Stomach (tissue), 19 donors: ENCODE measurements at places on chromosomes 2 and 18. TPM values are rescaled to one million over a fixed set of nuclear protein-coding genes. Genes with fewer than 3 reads are reported as not detected.

DNA sequence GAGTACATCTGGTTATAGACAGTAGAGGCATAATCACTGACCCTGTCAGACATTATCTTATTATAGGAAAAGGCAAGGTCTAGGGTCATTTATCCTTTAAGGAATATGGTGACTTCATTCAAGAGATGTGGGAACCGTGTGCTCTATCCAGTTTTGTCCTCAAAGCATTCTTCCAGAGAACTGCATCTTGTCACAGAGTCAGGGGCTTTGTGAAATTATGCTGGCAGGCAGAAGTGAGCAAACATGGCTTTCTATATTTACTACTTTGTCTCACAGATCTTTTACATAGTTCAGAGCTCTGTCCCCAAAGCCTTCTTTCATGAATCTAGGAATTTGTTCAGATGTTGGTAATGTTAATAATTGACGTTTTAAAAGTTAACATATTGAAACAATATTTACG lies 177.4 kb downstream of the ASXL3 start:
- no peak for DNase-seq

DNA sequence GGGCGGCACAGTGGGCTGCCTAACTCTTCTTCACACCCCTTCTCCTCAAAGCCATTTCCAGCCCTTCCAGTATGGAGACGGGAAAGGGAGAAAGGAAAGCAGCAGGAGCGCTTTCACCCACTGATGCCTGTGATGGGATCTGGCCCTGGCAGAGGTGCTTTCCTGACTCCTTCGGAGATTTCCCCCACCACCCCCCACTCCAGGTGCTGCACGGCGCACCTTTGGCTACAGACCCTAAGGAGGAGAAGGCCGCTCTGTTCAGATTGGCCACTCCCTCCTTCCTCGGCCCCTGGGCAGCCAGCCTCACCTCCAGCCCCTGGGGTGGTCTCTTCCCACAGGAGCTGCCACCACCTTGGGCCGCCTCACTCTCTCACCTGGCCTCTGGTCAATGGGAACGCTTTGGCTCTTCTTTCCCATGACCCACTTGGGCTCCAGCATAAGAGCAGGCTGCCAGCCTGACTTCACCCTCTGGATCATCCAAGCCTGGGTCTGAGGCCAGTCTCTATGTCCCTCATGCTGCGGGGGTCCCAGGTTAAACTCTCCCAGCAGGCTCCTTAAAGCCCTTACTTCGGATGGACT lies 18.4 kb upstream of the MAL start:
- no peak for DNase-seq

DNA sequence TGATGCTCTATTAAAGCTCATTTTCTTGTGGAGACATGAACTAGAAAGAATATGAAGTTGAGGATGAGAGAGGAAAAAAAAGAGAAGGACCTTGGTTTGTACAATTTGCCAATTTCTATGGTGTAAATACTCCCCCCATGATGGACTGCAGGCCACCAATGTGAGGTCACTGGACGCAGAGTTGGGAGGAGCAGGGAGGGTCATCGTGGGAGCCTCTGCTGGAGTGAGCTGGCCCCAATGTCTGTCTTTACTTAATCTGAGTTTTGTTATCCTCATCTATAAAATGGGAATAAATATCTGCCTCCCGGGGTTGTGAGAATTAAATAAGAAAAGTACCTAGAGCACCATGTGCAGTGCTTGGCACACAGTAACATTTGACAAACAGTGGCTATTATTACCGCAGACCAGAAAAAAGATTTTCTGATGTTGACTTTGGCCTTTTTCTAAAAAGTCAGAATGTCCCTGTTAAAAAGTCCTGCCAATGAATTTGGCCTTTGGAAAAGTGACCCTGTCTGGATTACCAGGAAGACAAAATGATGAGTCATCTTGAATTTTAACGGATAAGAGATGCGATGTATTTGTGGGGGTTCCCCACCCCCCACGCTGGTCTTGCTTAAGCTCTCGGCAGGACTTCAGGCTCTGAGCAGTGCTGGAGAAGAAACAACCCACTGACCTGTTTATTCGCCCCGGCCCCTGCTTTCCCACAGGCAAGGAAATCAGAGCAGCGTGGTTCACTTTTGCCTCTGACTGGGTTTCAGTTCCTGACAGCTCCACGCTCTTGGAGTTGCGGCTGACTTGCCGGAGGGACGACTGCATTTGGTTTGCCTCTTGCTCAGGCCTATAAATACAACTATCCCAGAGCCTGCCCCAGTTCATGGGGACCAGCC lies 50.3 kb upstream of the FOSL2 start:
- DNase-seq: peak; percentile 61

The SLC16A14 gene
- not detected for total RNA-seq

GRCh38 chr2:20671036-20671735 lies 4.2 kb downstream of the GDF7 start:
- no peak for DNase-seq

The TEKT4 gene
- total RNA-seq: not detected

The RFTN2 gene
- total RNA-seq: 13.3 TPM

DNA sequence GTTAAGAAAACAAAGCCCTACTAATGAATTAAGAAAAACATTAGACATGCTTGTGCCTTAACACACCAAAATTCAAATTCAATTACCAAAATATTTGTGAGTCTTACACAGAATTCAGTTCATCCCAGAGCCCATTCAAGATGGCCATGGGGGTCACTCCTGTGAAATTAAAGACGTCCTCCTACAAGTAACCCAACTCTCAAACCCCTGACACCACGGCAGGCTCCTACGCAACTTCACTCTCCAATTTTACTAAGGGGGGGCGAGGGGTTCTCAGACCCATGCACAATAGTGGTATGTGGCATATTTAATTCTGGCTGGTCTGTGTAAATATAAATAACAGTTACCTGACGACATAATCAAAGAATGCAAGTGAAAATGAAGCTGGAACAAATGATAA lies 5.0 kb downstream of the ZNF516 start:
- no peak for DNase-seq

The PLEKHH2 gene
- 64.3 TPM for total RNA-seq

- DNase-seq: peak; percentile 84
Measured at GRCh38 chr18:57586251-57587049, at the start of gene FECH. TSS of gene FECH (minus strand) at chr18:57586702. CDS start at chr18:57586620, 82 bp downstream.

The IL37 gene
- not detected for total RNA-seq

The TIA1 gene
- total RNA-seq: 205 TPM

- DNase-seq: no peak
Measured at GRCh38 chr2:80351231-80351630, 46.7 kb upstream of the LRRTM1 start.

DNA sequence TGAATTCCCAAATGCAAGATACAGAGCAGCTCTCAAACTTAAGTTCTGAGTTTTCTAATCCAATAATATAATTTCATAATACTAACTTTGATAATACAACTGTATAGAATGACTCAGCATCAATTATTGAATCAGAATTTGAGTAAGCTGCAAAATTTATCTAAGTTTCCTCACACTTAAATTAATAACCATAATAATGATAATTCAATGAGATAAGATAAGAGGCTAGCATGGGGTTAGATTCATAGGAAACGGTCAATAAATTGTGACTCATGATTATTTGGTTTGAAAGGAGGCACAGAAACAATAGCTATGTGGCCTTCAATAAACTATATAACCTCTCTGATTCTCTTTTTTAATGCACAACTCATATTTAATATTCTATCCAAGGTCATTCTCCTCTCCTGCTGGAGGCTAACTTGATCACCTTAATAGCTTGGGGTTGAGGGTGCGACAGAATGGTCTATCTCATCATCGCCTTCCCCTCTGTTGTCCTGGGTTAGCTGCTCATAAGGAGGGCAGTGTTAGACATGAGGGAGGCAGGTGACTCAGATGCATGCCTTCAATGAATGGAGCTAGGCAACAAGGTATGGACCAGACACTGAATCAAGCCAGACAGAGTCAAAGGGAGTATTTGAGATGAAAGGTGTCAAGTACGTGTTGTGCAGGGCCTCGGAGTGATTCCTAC lies 36.2 kb upstream of the BMP10 start:
- DNase-seq: no peak

DNA sequence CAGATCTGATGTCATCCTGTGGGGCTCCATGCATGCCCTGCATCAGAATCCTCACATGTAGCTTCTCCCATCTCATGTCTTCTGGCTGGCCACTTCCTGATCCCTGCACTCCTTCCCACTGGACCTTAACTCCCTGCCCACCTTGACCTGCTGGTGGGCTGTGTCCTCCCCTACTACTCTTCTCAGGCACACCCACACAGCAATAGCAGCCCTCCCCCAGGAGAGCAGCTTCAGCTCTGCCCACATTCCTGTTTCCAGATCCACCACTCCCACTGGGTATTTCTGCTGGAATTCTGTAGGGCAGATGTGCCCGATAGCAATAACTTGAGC lies 137.0 kb upstream of the HS6ST1 start:
- DNase-seq: no peak

DNA sequence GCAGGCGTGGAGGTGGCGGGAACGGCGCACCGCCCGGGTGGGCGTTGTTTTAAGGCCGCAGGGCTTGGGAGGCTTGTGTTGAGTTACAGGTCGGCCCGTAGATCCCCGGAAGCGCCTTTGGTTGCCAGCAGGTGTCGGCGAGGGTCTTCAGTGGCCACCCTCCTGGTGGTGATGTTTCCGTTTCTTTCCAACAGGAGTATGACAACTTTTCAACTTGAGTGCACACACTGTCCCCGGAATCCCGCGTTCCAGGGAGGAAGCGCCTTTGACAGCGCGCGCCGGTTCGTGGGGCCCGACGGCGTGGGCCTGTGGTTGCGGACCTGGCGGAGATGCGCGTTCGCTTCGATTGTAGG lies 1.0 kb upstream of the HDAC4 start:
- no peak for DNase-seq

The ZNF532 gene
- total RNA-seq: 46.8 TPM

DNA sequence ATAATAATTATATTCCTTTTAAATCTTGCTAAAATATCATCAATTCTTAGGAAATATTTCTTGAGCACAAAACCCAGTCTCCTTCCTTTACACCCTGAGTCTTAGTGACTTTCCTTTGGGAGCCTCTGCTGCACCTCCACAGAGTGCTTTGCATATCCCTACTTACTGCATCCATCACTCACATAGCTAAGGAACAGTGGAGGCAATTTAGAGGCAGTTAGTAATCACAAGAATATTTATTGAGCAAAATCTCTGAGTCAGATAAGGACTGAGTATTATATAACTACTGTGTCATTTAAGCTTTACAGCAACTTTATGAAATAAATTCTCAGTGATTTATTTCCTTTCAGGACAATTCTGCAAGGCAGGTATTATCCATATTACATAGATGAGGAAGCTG lies 327.7 kb downstream of the TMX3 start:
- no peak for DNase-seq

- DNase-seq: no peak
Measured at GRCh38 chr2:128363934-128364361, 45.3 kb upstream of the HS6ST1 start.

DNA sequence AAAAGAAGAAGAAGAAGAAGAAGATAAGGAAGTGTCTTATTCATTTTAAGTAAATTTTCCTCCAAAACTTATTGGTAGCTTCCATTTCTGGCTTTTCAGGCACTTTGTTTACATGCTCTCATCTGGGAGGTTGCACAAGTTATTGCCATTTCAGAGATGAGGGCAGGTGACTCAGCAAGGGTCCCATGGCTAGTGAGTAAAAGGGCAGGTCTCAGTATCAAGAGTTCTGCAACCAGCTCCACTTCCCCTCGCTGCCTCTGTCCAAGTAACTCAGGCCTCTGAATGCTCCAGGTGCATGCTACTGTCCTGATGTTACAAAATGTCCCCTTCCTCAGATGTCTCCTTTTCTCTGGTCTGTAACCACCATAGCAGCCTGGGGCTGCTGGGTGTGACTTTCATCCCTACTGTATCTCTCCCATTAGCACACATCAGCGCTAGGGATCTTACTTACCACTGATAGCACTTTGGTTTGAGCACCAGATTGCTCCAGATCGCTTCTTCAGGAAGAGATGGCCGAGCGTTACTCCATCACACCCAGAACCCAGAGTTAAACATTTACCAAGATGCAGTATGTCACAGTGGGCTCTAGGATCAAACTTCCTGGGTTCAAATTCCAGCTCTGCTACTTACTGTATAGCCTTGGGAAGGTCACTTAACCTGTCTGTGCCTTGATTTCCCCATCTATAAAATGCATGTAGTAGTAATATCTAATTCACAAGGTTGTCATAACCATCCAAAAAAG lies 57.4 kb upstream of the LAPTM4A start:
- no peak for DNase-seq

- no peak for DNase-seq
Measured at GRCh38 chr18:8051453-8051852, 484.3 kb downstream of the PTPRM start.

DNA sequence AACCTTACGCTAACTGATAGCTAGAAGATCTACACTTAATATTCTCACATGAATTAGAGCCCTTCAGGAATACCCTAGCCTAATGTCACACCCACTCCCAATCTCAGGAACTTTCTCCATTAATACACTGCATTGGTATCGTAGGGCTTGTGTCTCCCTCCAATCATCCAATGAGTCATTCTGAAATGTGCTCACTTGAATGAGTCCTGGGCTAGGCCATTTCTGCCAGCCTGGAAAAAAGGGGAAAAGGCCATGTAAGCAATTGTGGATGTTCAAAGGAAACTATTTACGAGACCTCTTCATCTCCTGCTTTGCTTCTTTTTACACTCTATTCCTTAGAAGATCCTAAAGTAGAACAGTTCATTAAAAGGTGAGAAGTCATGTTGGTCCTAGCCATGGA lies 18.8 kb downstream of the ZEB2 start:
- DNase-seq: no peak

The REEP1 gene
- total RNA-seq: 19.3 TPM

The MFSD2B gene
- not detected for total RNA-seq

- no peak for DNase-seq
Measured at GRCh38 chr2:96104487-96104861, 11.9 kb downstream of the ADRA2B start.

The PARD3B gene
- total RNA-seq: 30.8 TPM

DNA sequence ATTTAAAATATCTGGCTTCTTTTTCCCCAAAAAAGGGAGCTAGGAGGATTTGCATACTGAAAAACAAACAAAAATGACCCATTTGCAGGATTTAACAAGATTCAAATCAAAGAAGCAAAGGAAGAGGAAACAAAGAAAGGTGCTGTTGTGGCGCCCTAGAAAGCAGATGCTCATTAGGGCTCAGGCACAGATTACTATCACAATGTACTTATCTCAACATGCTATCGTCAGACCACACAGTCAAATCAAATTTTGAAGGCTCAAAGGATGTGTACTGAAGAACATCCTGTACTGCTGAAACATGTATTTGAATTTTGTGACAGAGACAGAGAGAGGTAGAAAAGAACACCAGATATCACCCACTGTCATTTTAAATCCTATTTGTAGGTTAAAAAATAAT lies 10.9 kb downstream of the RBMS1 start:
- DNase-seq: no peak

The NT5DC4 gene
- total RNA-seq: not detected

GRCh38 chr2:9164112-9164608 lies 42.5 kb upstream of the ASAP2 start:
- no peak for DNase-seq

- no peak for DNase-seq
Measured at GRCh38 chr2:107685421-107685986, 141.2 kb upstream of the RGPD4 start.

The IGFBP5 gene
- total RNA-seq: 166 TPM

The ELOA2 gene
- total RNA-seq: not detected
